ENCODE measurements at places on chromosomes 4 and X.

- no peak for DNase-seq
Observed at GRCh38 chr4:145565328-145565727, 53.9 kb upstream of the MMAA start.

GRCh38 chr4:67430989-67431388, 114.3 kb downstream of the CENPC start:
- no peak for DNase-seq

DNA sequence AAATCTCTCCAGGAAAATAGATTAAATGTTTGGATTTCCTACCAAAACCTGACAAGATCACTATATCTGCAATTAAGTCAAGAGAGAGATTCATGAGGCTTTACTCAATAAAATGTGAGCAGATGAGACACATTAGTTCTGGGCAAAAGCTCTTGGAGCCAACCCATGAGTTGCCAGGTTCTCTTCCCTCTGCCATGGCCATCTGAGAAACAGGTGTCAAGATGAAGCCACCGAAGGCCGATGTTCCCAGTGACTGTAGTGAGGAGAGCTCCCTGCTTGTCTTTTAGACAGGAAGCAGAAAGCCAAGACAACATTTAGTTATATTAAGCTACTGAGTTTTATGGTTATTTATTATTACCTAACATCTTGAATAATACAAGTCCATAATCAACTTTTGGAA, 1068.7 kb downstream of the STPG2 start:
- no peak for DNase-seq

- DNase-seq = no peak
Observed at GRCh38 chr4:81460191-81460701, 11.5 kb downstream of the RASGEF1B start.

- no peak for DNase-seq
Observed at GRCh38 chr4:172152284-172152683, 339.1 kb downstream of the GALNTL6 start.

GRCh38 chr4:140374130-140374477, 658 bp downstream of the SCOC start:
- no peak for DNase-seq

DNA sequence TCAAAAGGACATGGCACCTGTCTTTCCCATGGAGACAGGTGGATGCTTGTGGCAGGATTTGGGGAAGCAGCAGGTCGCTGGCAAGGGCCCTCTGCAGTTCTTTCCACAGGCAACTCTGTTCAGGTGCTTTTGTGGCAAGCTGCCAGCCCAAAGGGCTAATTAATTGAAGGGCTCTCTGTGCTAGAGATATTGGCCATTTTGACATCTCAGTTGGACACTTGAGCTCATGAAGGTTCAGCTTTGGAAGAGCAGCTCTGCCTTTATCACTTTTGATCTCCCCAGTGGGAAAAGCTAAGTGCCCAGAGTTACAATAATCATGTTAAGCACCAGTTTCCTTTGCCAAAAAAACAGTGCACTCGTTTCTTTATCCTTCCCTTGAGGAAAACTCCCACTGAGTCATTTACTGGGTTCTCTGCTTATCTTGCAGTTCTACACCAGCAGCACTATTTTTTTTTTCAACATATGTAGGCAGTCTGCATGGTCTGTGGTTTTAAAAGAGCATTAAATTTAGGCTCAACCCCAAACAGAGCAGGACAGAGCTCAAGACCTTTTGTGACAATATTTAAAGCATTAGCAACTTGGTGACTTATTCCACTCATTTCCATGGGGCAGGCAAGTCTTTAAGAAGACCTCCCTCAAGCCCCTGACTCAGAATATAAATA, 336.4 kb upstream of the RASGEF1B start:
- DNase-seq = no peak

GRCh38 chr4:26034849-26035248, 120.8 kb downstream of the SMIM20 start:
- DNase-seq = no peak

- no peak for DNase-seq
Observed at GRCh38 chr4:138952411-138952810, 63.2 kb upstream of the NOCT start.

DNA sequence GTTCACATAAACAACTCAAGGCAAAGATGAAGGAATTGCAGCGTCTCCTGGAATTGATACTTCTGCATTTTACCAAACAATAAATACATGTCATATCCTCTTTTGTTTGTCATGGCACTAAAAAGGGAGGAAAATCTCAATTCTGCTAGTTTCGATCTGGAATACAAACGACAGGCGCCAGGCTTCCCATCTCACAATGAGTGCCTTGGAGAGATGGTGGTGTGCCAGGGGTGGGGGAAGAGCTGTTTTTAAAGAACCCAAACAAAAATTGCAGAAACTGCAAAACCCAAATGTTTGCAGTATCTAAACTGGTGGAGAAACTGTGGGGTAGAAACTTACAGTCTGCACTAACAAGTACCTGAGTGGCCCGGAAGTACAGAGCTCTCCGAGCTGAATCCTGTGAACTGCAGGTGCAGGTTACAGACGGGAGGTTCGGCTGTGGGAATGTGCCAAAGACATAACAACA, 53.0 kb upstream of the KLF3 start:
- DNase-seq = no peak

GRCh38 chr4:77418333-77418732, 187.3 kb upstream of the CXCL13 start:
- DNase-seq = no peak

DNA sequence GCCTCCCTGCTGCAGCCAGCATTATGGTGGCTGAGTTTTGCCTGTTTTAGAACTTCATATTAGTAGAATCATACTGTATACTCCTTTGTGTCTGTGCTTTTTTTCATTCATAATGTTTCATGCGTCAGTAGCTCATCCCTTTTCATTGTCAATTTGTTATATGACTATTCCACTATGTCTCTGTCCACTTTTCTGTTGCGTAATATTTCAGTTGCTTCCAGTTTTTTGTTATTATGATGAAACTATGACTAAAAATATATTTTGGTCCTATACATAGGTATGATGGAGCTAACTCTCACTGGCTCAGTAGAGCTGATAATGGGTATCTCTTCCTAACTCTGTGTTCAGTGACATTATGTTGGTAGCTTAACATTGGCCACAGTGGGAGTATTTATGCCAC, 48.3 kb downstream of the DMP1 start:
- DNase-seq = no peak

DNA sequence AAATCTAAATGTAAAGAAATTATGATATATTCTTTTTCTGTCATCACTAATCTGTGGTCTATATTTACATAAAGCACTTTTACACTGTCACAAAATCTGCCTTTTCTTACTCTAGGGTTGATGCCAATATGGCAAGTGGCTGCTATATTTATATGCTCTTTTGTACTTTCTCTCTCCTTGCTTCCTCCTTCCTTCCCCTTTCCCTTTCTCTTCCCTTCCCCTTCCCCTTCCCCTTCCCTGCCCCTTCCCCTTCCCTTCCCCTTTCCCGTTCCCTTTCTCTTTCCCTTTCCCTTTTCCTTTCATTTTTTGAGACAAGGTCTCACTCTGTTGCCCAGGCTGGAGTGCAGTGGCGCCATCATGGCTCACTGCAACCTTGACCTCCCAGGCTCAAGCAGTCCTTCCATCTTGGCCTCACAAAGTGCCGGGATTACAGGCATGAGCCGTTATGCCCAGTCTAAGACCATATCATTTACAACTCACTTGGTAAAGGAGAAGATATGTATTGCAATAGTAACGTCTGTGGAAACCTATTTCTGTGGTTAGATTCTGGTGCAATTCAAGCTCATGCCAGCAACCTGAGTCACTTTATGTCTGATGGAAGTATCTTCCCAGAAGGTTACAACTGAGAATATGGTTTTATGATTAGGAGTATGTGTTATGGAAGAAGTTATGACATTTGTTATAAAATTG, 13.9 kb upstream of the PLAC8 start:
- no peak for DNase-seq

- no peak for DNase-seq
Observed at GRCh38 chr4:3677748-3678070, 88.5 kb upstream of the ADRA2C start.

Data from cortex of kidney (tissue), 1 donor.